Myocyte (in vitro differentiated cells): ENCODE measurements at places on chromosomes 7 and 10.

DNA sequence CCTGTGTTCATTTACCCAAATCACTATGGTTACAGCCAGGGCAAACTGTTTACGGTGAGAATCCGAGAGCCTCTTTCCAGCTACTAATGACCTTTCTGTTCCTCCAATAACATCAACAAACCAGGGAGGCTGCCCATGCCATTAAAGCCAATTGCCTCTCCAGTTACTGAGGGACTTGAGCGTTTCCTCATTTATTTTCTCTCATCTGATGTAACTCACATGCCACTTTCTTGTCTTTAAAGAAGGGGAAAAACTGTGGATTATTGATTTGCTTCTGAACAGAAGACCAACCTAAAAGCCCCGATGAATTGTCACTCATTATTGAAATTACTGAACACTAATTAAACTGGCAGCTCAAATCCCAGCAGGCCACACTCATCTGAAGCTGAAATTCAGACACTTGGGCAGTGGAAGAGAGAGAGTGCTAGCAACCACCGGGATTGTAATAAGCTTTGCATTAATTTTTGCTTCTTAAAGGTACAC, 595.8 kb upstream of the MKI67 start:
- no peak for DNase-seq

- DNase-seq = no peak
Observed at GRCh38 chr10:126568809-126569385, 101.6 kb downstream of the C10orf90 start.

DNA sequence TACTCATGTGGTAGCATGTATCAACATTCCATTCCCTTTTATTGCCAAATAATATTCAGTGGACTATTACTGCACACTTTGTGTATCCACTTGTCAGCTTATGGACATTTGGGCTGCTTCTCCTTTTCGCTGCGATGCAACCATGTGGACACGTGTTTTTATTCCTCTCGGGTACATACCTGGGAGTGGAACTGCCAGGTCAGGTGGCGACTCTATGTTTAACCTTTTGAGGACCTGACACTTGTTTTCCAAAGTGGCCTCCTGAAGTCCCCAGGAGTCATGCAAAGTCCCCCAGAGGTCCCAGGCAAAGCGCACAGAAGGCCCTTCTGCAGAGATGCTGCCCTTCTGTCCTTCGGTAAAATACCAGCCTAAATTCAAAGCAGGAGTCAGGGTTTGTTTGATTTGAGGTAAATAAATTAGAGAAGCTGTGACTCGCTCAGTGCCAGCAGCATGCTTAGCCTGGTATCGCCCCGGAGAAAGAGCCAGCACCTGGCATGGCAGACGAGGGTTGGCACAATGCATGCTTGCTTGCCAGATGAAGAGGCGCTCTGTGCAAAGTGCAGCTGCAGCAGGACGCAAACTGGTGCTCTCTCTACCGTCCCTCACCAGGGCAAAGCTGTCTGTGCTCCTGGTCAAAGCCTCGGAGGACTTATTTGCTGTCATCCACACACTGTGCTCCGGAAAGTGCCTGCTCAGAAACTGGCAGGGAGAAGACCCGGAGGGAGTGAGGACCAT, 37.8 kb downstream of the HIPK2 start:
- DNase-seq = no peak

DNA sequence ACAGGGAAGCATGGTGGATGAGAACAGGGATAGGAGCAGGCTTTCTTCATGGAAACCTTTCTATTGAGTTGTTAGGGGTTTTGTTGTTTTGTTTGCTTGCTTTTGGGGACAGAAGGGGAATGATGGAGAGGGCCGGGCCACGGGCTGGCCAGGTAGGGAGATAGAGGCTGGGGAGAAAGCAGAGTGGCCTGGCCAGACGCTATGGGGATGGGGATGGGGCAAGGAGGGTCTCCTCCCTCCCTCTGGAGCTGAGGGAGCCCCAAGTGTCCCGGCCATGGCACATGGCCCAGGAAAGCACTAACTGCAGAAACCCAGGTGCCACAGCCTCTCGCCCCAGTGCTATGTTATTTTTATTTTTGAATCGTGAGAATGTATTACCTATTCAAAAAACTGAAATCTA, 10.0 kb downstream of the AOC1 start:
- DNase-seq = no peak

GRCh38 chr7:84194484-84195271, at the start of gene SEMA3A:
SEMA3A (minus strand) TSS chr7:84194789; CDS start chr7:84194586, 203 bp downstream.
- peak; percentile 82 for DNase-seq

DNA sequence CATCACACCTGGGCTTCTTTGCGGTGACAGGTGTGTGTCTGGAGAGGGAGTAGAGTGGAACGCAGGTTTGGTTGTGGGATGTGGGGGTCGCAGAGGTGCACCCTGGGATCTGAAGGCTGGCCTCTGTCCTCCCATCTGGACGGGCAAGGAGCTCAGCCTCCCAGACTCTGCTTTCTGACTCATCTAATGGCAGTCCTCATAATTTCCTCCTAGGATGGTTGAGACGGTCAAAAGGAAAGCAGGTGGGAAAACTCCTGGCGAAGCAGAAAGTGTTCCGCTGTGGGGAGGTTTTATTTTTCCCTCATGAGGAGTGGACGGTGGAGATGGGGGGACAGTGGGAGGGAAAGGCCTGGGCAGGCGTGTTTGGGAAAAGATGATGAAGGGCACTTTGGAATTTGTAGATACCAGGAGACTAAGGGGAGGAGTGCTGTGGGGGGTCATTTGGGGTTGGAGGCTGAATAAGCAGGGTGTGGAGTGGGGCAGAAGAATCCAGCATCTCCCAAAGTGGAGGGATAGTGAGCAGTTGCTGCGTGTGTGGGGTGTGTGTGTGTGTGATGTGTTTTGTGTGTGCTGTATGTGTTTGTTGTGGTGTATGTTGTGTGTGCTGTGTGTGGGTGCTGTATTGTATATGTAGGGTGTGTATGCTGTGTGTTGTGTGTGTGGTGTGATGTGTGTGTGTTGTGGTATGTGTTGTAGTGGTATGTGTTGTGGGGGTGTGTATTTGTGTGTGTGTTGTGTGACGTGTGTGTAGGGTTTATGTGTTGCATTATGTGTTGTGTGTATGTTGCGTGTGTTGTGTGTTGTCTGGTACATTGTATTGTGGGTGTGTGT, 97.2 kb upstream of the PODXL start:
- peak; percentile 37 for DNase-seq

GRCh38 chr10:28147706-28148105, 148.8 kb upstream of the ODAD2 start:
- no peak for DNase-seq

- DNase-seq = no peak
Observed at GRCh38 chr7:43586251-43586900, 3.5 kb downstream of the STK17A start.

DNA sequence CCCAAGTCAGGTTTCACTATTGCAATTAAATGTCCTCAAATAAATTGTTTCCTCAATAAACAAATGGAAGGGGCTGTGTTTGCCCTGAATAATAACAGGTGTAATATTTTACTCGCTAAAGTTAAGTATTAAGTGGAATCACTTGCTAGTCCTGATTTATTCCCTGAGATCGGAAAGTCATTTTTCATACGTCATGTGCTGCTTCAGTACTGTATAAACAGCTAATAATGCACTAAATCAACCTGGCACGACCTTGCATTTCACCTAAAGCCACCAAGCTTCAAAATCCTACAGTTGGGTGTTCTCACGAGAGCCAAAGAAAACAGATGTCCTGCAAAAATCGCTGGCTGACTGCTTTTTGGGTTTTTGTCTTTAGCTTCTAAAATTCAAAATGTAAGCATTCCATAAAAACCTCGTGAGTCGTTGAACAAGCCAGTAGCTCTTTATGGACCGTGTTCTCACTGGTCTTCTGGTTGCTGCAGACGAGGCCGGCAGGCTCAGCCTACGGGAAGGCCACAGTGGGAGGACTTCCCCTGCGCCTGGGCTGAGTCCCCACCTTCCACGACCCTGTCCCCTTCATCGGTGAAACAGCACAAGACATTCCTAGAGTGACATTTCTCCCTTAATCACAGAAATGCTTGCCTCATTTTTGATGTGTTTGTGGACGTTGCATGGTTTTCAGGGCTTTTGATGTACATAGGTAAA, 17.9 kb upstream of the MNX1 start:
- DNase-seq = no peak

DNA sequence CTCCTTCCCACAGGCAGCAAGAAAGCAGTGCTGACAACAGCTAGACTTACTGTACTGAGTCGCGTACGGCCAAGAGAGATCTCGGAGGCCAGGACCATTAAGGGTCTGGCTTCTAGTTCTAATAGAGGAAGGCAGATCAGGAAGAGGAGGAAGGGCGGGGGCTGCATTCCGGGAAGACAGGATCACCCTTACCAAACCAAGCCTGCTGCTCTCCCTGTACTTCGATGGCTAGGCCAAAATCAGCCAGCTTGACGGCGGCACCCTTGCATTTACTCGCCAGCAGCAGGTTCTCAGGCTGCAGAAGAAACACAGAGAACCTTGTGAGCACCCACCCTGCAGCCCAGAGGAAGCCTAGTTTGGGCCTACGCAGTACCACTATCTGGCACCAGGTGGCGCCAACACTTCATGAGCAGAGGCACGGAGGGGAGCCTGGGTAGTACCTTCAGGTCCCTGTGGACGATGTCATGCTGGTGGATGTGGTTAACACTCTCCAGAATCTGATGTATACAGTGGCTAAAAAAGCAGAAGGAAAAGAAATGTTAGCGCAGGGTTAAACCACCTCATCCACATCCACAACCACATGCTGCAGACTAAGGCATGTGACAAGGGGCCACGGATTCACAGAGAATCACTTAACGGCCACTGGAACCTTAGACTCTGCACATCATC, 25.4 kb downstream of the CAMK2G start:
- peak; percentile 82 for DNase-seq

DNA sequence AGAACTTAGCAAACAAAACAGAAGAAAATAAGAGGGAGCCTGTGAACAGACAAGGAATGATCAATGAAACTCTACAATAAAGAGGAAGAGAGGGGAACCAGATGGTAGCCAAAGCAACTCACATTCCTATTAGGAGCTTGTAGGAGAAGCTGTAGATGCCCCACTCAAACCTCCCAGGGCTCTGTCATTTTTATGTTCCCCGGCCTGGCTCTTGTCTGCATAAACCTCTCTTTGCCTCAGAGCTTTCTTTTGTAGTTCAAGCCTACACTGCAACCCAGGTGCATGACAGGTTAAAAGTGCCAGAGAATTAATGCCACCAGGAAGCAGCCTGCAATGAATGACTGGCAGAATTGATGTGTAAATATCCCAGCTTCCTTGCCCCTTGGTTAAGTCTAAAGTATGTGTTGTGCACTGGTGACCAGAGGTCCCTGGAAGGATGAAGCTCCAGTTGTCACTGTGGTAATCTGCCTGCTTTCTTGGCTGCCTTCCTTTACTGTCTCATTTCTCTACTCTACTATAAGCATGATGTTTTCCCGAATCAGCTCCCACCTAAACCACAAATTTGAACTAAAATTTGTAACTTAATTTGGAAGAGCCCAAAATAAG, 40.4 kb downstream of the HDAC9 start:
- peak; percentile 84 for DNase-seq

DNA sequence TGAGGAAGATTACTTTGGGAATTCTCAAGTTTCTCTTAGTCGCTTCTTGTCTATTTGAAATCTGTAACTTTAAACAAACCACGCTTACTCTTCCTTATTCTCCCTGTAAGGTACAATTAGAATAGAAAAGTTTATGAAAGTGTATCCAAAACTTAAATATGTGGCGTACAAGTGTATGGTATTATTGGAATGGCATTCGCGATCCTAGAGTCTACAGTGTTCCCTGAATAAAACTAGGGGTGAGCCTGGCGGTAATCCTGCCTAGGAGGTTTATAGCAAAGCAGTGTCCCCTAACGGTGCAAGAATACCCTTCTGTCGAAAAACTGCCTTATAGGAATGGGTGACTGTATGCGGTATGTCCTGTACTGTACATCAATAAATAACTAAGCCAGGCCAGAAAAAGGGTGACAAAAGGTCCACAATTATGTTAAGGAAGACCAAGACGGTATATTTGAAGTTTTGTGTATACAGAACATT, 1.2 kb downstream of the TASOR2 start:
- DNase-seq = no peak

DNA sequence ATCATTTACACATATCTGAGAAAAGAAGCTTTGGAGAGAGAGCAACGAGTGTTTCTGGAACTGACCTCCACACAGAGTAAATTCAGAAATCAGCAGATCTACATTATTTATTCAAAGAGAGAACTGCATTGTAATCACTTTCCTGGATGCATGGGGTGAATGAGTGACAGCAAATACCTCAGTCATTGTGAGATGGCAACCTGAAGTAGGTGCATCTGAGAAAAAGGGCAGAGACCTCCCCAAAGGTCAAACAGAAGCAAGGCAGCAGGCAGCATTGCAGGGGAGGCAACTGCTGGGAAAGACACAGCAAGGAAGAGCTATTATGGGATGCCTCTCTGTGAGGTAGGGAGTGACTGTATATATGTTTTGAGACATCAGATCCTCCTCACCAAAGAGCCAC, 26.5 kb upstream of the SMIM30 start:
- no peak for DNase-seq

DNA sequence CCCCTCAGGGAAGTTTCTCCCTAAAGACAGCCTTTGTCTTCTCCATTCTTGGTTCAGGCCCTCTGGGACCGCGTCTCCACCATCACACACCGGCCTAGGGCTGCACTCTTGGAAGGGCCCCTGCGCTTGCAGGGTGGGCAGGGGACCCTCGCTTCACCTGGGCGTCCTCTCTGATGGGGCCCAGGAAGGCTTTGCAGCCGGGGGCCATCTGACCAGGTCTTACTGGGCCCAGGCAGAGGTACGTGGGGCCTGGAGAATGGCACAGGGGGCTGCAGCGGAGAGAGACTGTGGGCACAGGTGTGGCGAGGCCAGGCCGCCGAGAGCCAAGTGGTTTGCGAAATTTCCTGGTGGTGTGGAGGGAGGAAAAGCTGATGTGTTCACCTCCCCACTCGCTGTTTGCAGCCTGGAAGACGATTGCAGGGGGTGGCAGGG, 44.4 kb downstream of the ALOX5 start:
- DNase-seq = no peak

GRCh38 chr7:32501522-32501921, 6.2 kb downstream of the AVL9 start:
- peak; percentile 43 for DNase-seq

DNA sequence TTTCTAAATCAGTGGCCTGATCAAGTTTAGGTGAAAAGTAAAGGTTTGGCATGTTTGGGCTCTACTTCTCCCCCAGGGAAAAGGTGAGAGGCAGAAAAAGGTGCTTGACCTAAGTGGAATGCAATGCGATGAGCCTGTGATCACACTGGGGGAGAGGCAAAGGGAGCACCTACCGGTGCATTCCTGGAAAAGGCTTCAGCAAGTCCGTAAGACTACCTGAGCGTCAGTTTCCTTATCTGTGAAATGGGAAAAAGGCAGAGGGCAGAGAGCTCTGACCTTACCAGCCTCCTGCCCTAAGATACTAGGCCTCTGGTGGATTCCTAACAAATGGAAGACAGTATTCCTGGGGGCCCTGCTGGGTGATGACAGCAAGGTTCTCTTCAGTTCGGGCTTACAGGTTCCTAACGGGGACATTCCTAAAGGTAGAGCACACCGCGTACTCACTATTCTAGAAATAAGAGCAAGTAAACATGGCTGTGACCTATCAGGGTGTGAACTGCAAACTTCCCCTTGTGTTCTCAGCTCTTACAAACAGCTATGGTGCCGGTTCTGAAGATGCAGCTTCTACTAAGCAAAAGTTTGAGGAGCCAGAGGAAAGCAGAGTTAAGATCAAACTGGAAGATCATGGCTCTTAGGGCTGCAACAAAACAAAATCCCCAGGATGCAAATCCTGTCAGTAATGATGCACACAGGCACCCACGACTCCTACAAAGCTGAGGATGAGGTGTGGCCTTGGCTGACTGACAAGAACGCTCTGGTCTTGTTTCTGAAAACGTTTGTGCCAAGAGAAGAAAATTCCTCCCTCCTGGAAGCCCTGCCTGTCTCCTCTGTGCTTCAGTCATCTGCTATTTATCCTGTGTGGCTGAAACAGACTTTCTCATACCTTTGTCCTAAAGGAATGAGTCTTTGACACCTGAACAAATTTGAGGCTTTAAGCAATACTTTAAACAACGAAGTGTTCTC, 13.3 kb upstream of the ACSL5 start:
- DNase-seq = peak; percentile 16
